ENCODE measurements at places on chromosomes 12 and 14.

DNA sequence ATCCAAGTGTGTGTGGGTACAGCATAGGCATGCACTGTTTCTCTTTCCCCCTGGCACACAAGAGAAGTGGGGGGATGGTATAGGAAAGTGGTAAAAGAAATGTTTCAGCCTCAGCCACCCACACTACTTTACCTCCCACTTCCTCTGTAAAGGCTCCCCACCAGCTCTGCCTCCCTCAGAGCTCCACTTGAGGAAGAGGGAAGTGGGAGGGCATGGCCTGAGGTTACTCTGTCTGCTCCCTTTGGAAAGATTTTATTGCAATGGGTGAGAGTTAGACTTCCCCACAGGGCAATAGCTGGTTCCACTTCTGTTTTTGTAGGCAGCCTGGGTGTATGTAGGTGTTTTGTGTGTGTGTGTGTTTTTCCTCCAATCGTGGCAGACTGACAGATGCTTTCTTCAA is 145.3 kb downstream of the SSPN start:
- no peak for DNase-seq

DNA sequence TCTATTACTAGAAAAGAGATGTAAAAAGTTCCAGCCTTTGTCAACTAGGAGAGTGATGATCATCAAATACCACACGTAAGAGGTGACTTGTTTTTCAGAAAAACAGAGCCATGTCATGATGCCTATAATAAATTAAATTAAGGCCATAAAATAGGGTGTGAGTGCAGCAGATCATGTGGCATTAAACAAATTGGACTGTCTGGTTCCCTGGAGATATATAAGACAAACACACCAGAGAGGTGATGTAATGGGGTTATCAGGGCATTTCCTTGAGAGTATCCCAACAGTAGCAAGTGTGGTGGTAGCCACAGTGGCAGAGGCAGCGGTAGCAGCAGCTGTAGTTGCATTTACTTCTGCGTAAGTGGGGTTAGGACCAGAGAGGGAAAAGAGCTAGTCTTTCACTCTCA is 14.6 kb upstream of the GALNT6 start:
- no peak for DNase-seq

DNA sequence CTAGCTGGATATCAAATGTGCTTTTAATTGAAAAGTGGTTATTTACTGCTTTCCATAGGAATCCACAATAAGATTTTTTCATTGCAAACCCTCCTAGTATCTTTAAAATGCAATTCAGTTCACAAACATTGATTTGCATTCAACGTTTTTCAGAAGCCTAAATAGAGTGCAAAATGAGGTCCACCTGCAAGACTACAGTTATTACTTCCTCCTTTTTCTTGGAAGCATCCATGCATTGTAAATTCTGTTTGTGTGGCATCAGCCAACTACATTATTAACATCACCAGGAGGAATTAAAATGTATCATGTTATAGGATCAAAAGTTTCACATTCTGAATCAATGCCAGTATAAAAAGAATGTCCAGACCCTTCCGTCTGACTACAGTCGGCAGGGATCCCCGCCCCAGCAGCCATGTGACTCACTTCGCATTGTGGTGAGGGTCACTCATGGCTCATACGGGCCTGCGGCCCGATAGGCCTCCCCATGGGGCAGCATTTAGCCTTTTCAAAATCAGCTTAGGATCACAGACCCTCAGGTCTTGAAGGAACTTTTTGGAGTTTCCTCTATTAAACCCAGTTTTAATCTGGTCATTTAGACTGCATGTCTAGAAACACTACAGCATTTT is 46.3 kb downstream of the NTF3 start:
- DNase-seq: no peak

DNA sequence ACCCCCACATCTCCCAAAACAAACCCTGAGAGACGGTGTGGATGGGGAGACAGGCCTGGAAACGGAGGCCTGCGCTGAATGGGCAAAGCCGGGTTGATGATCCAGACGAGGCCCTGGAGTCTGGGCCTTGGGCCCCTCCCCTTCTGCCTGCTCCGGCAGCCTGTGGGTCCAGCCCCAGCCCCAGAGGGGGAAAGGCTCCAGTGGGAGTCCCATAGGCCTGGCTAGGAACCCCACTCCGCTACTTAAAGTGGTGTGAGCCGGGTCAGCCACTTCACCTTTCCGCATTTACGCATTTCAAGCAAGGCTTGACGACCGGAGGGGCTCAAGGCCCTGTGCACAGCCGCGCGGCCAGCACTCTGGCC is 695 bp upstream of the TNFAIP2 start:
- no peak for DNase-seq

GRCh38 chr14:54259821-54260220 is 137.0 kb upstream of the CDKN3 start:
- no peak for DNase-seq

- no peak for DNase-seq
These were observed 56.3 kb downstream of the SLC4A8 start for GRCh38 chr12:51480978-51481377.

DNA sequence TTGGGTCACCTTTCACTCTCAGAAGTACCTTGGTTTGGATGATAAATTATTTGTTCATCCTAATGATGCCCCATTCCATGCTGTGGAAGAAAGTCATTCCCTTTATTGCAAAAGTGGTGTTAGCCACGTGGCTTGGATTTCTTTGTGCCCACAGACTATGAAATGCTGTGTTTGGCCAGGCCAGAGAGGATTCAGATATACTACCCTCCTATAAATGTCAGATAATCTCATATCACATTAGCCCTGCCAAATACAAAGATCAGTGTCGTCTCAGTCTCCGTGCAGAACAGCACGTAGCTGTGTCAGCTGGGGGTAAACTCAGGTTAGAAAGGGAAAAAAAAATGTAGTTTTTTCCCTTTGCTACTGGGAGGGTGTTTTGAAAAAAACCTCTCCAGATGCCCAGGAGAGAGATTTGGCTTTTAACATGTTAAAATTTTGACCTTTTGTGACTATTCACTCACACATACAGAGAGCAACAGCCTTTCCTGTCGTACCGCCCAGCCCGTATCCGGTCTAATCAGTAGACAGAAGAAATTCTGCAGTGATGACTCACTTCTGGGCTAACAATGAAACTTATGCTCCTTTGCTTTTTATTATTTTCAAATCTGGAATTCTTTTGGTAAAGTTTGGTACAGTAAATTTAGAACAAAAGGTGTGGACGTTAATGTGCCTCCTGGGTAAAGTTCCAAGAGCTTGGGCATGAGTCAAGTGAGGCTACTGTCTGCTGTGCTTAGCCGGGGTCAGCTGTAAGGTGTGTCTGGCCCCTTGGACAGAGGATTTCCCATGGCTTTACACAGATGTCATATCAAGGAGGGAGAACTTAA is 8.5 kb upstream of the PTPRB start:
- peak; percentile 48 for DNase-seq

DNA sequence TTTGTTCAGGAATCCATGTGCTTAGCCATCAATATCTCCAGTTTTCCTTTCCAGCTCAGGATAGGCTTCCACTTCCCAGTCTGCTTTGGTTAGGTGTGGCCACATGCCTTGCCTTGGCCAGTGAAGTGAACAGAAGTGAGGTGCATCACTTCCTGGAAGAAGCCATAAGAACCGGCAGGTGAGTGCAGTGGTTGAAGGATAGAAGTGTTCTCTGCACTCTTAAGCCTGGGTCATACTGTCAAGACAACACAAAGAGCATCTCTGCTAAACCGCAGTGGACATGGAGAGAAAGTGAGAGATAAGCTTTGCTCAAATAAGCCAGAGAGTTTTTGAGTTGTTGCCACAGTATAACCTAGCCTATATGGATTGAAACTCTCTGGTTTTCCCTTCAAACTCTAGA is 11.4 kb downstream of the GNG2 start:
- no peak for DNase-seq

DNA sequence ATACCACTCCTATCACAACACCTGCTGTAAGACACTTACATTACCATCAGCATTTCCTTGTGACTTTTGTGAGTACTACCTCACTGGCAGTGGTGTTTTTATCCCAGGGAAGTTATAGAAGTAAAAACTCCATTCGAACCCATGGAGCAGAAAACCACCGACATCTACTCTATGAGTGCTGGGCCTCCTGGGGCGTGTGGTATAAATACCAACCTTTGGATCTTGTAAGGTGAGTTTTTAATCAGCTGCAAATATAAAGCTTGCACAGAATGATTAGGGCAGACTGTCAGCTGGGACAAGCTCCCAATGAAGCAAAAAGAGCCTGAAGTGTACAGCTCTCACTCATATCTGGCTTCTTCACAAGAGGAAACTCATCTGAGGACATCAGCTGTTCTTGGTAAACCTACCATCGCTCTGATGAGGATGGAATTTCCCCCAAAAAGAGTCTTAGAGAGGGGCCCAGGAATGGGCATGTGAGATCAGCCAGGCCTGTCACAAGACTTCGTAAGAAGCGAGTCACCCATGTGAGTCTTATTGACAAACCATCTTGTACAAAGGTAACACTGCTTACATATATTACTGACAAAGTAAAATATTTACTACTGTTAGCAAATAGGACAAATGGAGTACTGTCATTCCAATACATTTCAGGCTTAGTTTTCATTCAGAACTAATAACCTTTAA is 170.0 kb downstream of the SLC5A8 start:
- DNase-seq: no peak

- DNase-seq: no peak
These were observed 592 bp upstream of the KCNK10 start for GRCh38 chr14:88323523-88324199.

Measured in AG09319 (cell line).